Spleen (tissue), 13 donors: ENCODE measurements at places on chromosomes 12 and 14. TPM values are rescaled to one million over a fixed set of nuclear protein-coding genes. Genes with fewer than 3 reads are reported as not detected.
A peak's percentile ranks its signal among the peaks of the same experiment; 100 is the strongest.

POTEG gene
- polyA plus RNA-seq: not detected

PTCSC3 gene
- not detected for polyA plus RNA-seq

ANKRD33 gene
- not detected for polyA plus RNA-seq

TBC1D30 gene
- 1.5 TPM for polyA plus RNA-seq

TSPAN11 gene
- polyA plus RNA-seq: 0.93 TPM

- DNase-seq: peak; percentile 90
These were observed 663 bp downstream of the NCKAP5L start for GRCh38 chr12:49827401-49828099.

DNA sequence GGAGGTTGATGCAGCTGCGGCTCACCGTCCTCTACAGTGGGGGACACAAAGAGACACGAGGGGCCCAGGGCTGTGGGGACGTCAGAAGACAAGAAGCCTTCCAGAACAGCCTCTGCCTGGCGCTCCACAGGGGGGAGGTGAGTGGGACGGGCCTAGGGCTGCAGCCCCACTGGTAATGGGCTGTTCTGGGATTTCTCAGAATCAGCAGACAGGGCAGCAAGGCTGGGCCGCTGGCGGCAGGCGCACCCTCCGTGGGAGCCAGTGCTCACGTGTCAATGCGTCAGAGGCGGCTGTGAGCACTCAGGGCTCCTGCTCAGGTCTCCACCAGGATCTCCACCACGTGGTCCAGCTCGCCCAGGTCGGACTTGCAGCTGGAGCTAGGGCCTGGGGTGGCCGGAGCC, 10.0 kb downstream of the CDCA4 start:
- DNase-seq: peak; percentile 72

DNA sequence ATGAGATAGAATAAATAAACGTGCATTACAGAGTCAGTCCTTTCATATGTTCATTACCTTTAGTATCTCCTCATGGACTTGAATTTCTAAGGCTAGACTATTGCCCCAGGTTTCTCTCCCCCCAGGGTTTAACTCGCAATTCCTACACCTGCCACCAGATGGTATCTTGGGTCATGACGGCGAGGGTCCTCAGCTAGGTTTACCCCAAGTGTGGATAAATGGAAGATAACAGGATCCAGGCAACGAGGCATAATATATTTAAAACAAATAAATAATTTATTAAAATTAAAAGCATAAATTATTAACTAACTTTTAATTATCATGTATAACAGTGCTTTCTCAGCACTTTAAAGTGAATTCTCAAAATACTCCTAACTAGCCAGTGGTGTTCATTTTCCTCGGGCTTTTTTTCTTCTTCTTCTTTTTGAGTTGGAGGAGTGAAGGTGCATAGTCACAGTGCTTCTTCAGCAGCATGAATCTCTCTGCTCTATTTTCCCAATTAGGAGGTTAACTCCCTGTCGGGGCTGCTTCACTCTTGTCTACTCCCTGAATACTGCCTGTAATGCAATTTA, 243.5 kb upstream of the CAND1 start:
- DNase-seq: no peak

DNA sequence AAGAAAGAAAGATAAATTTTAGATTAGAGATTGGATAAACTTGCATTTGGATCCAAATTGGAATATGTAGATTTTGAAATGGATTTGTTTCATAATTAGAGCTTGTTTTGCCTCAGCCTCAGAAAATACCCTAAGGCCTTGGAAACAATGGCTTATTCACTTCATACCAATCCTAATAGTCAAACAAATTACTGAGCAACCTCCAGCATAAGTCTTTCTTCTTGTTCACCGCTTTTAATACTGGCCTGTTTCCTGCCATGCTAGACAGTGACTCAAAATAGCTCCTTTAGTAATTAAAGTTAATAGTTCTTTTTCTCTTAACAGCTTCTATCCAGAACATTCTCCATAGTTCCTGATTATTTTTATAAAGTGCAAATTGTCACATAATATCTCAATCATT, 110.9 kb upstream of the DNM1L start:
- DNase-seq: no peak

DNA sequence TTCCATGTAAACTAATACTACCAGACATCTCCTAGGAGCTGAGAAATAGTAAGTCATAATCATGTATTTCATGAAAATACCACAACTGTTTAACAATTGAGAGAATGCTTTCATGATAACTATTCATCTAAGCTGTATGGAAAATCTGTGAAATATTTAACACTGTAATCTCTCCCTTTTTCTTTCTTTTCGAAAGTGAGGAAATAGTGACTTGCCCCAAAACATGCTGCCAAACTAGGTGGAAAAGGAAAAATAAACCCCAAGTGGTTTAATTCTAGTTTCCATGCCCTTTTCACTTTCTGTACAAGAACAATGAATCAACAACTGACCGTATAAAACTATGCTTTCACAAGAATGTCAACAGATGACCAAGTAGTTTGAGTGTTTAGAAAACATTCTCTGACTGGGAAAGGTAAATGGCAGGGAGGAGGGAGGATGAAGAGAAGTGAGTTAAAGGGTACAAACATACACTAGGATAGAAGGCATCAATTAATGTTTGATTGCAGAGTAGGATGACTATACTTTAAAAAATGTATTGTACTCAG, 147.5 kb upstream of the AVPR1A start:
- no peak for DNase-seq

GRCh38 chr12:110230655-110231054, 50.4 kb upstream of the ATP2A2 start:
- no peak for DNase-seq
